CD4-positive, alpha-beta T cell treated with Interferon alpha-2 for 1 hour (primary cell): ENCODE measurements at places on chromosomes 6 and 20.

DNA sequence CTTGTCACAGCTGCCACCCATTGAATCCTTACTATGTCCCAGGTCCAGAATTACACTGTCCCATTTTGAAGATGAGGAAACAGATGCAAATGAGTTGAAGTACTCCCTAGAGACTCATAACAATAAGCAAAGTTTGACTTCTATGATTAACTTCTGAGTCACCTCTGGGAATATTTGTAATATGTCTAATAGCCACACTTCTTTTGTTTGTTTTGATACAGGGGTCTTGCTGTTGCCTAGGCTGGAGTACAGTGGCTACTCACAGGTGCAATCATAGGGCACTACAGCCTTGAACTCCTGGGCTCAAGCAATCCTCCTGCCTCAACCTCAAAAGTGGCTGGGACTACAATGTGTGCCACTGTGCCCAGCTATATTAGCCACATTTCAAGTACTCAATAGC lies 11.4 kb upstream of the SOX12 start:
- no peak for DNase-seq

GRCh38 chr20:46118481-46119020 lies 437 bp downstream of the CD40 start:
- no peak for DNase-seq

- DNase-seq = no peak
Observed at GRCh38 chr6:33203443-33204164, 851 bp upstream of the HSD17B8 start.

DNA sequence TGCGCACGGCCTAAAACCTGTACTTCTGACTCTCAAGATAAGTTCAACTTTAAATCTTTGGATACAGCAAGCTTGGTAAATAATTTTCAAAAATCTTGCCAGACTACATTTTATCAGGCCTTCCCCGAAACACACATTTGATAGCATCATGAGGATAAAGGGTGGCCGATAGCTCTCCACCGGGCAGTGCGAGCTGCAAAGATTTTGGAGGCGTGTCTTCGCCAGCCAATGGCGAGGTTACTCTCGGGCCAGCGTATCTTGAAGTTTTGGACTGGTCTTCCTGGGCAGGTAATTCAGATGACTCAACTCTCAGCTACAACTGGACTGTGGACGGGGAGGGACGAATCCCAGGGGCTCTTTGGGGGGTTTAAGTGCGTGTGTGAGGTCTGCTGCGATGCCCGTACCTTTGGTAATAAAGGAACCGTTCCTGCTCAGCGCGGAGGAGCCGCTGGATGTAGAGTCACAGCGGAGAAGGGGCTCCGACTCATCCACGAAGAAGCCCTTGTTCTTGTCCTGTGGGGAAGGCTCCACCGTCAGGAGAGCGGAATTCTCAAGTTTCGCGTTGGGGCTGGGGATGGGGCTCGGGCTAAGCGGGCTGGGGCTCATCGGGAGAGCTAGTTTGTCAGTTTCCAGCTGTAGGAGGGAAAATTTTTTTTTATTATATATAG lies 75.3 kb downstream of the TNFRSF21 start:
- no peak for DNase-seq

- DNase-seq = no peak
Observed at GRCh38 chr20:54433636-54434035, 41.8 kb upstream of the DOK5 start.

GRCh38 chr20:1062334-1063010 lies 55.9 kb upstream of the PSMF1 start:
- no peak for DNase-seq
